ENCODE measurements at places on chromosomes 4 and X. TPM values are rescaled to one million over a fixed set of nuclear protein-coding genes. Genes with fewer than 3 reads are reported as not detected.

Gene LRP2BP
- 0.29 TPM for total RNA-seq

Gene MFAP3L
- total RNA-seq: not detected

Gene DMRTC1
- total RNA-seq: not detected

Gene MAP7D3
- total RNA-seq: 27.5 TPM

Gene PHOX2B
- total RNA-seq: not detected

Gene HTRA3
- not detected for total RNA-seq

Gene ADH1C
- total RNA-seq: not detected

Gene BEND2
- not detected for total RNA-seq

Gene TMEM144
- total RNA-seq: 0.06 TPM

Gene HSD17B13
- total RNA-seq: not detected

- DNase-seq: no peak
These were observed 155.4 kb upstream of the FRG1 start for GRCh38 chr4:189785257-189785656.

GRCh38 chr4:7924163-7924562 lies 15.5 kb downstream of the AFAP1 start:
- DNase-seq: peak; percentile 82

DNA sequence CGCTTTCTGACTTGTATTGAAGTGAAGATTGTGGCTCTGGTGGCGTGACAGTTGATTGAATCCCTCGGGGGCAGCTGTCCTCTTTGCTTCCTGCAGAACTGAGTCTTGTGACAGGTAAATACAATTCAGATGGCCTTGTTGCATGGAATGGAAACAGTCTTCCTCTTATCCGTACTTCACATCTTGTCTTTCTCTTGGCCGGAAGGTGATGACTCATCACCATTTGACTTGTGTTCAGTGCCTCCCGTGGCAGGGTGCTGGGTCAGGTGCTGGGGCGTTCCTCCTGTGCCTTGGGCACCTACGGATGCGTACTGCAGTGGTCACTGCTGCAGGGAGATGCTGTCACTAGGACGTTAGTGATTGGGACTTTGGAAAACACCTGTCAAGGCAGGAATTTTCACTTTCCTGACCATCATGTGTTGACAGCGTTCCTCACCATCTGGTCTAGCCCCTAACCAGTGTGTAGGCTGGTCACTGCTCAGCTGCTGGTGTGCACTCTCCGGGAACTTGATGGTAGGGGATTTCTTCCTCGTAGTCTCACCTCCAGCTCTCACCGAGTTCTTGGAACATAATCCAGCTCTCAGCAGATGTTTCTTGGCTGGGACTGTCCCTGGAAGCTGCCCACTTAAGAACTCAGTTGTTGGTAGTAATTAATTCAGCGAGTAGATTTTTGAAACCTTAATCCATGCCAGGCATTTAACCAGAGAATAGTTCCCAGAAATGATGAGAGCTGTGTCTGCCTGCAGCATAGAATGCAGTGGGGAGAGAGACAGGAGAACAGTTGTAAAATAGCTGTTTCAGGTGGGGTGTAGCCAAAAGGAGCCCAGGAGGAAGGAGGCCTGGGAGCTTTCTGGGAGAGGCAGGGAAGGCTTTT lies 7.2 kb downstream of the TBC1D14 start:
- no peak for DNase-seq

DNA sequence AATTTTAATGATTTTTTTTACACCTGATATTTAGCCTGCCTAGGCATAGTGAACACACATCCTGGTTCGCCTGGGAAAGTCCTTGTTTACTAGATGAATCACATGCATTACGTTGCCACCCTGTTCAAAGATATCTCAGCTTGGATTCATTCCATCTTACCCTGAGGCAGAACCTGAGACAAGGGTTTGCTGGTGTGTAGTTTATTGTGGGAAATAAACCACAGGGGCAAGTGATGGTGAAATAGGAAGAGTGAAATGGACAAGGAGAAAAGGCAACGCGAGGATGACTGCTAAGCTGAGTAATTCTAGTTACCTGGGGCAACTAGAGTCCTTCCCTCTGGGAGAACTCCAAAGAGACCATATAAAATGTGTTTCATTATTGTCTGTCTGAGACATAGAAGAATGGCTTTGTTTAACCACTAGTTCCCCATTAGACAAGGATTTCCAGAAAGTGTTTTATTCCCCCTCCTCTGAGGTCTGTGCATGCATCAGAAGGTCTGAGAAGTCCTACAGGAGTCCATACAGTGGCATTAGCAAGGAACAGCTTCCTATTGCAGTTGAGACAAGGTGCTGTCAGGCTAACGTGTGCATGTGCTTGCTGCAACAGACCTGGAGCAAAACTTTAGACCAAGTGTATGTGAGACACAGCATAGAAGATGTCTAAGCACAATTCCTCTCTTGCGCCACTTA lies 797.3 kb upstream of the FRG1 start:
- no peak for DNase-seq

DNA sequence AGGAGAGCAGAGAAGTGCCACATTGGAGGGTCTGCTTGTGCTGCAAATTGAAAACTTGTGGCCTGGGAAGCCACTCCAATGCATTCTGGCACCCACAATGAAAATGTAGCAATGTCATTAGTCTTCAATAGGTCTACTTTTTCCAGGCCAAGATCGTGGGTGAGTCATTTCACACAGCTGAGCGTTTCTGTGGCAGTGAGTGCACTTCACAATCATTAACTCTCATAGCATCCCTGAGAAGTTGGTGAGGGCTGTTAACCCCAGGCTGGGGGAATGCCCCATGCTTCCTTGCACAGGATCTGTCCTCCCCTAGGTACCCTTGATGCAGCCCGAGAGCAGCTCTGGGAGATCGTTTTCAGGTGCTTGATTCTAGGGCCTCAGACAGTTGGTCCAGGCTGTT lies 196.8 kb upstream of the ATP6AP2 start:
- no peak for DNase-seq

DNA sequence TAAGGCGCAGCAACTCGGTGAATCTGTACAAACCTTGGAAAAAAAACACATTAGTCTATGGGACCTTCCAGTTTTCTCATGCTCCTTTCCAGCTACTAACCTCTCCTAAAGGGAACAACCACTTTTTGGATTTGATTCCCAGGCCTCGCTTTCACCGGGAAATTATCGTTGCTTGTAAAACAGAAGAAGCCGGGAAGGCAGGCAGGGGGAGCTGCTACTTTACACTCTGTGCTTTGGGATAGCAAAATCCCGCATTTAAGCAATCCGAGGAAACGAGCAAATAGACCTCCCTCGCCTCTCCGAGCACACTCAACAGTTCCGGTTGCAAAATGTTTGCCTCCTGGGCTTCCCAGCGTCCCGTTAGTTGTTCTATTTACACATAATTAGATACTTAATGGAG lies 1.2 kb downstream of the CD38 start:
- no peak for DNase-seq

GRCh38 chrX:67544281-67545035 lies 637 bp downstream of the AR start:
- DNase-seq: no peak

DNA sequence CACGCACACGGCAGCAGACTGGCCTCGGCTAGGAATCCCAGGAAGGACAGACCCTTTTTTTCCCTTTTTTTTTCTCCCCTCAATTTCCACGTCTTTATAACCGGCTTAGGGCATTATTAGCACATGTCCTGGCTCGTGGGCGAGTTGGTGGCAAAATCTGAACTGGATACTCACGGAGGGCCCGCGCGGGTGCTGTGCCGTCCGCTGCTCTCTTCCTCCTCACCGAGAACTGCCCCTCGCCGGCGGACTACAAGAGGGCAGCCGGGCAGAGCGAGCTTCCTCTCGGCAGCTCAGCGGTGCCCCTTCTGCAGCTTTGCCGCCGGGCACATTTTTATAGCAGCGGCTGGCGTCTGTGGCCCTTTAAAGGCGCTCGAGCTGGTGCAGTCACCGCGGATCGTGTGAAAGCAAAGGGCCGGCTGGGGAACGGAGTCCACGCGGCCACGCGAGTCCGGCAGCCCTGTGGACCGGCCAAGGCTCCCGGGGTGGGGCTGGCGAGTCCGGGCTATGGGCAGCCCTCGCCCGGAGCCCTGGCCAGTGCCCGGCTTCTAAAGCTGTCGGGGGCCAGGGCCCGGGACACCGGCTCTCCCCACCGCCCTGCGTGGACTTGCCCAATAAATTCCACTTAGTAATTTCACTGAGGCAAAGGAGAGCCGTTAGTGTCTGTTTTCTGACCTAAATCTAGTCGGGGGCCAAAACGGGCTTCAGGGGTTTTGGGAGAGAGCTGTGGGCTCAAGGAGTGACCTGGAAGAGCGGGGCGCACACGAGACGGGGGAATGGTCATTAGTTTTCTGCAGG lies 1.3 kb upstream of the CITED1 start:
- DNase-seq: peak; percentile 62

- no peak for DNase-seq
These were observed 166.0 kb downstream of the ATG4A start for GRCh38 chrX:108257556-108257955.

DNA sequence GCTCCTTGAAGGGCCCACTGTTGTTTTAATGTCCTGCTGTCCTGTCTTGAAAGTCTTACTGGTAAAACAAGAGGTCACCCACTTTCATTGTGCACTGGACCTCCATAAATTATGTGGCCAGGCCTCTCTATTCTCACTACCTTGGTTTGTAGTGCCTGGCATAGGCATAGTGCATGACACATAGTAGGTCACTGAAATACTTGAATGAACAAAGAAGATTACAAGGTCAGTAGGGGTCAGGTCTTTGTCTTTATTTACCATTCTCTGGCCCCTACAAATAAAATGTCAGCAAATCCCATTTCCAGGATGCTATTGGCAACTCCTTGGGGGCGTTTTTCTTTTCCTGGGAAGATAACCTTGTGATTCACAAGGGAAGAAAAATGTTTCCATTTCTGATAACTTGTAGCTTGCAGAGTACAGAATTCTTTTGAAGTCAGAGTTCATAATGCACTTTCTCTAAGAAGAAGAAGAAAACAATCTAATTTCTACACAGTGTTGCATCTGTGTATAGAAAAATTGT lies 1.4 kb downstream of the PGM2 start:
- DNase-seq: no peak

GRCh38 chrX:112577146-112577545 lies 102.6 kb downstream of the LHFPL1 start:
- DNase-seq: no peak

DNA sequence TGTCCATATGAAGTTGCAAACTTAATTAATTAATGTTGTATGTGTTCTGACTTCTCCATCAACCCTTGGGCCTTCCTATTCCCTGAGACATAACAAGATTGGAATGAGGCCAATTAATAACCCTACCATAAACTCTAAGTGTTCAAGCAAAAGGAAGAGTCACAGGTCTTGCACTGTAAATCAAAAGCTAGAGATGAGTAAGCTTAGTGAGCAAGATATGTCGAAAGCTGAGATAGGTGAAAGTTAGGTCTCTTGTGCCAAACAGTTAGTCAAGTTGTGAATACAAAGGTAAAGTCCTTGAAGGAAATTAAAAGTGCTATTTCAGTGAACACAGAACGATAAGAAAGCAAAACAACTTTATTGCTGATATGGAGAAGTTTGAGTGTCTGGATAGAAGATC lies 58.2 kb upstream of the GPRIN3 start:
- no peak for DNase-seq

- no peak for DNase-seq
These were observed 42.7 kb upstream of the TEX13A start for GRCh38 chrX:105263171-105263570.

- DNase-seq: no peak
These were observed 49.2 kb downstream of the MFAP3L start for GRCh38 chr4:169976951-169977350.

- DNase-seq: no peak
These were observed 8.0 kb downstream of the OPRPN start for GRCh38 chr4:70405765-70406164.

GRCh38 chr4:6601661-6602250 lies 26.8 kb downstream of the MAN2B2 start:
- no peak for DNase-seq

DNA sequence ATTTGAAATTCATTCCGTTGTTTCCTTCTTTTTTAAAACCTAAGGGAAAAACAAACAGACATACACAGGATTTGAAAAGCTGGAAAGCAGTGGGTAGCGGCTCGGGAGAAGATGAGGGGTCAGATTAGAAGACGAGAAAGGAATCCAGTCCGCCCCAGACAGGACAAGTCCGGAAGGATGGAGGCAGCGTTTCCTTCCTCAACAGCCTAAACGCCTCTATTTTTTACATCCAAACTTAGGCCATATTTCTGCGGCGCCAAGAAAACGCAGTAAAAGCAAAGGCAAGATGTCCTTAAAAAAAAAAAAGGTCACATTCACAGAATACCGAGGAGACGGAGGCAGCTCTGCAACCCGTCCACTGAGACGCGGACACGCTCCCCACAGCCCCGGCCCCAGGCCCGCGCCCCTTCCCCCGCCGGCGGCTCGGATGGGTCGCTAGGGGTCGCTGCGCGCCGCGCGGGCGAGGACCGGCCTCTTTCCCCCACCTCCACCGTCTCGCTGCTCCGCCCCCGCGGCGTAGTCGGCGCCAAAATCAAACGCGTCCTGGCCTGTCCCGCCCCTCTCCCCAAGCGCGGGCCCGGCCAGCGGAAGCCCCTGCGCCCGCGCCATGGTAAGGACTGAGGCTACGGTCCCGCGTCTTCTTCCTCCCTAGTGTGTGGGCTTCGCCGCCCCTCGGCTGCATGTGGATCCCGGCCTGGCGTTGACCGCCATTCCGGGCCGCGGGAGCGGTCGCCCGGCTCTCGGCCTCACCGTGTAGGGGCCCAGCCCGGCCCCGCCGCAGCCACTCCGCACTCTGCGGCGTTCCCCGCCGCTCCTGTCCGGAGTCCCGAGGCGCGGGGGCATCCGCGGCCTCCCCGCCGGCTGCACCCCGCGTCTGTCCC lies at the start of gene MND1:
MND1 (plus strand) TSS at position 558 of the 881 bp plus-strand sequence; CDS start at position 608, 50 bp downstream.
- DNase-seq: peak; percentile 91

- no peak for DNase-seq
These were observed 68.8 kb downstream of the SLC2A9 start for GRCh38 chr4:9952415-9952950.

- DNase-seq: peak; percentile 80
These were observed 496 bp upstream of the GAB1 start for GRCh38 chr4:143335979-143336780.

DNA sequence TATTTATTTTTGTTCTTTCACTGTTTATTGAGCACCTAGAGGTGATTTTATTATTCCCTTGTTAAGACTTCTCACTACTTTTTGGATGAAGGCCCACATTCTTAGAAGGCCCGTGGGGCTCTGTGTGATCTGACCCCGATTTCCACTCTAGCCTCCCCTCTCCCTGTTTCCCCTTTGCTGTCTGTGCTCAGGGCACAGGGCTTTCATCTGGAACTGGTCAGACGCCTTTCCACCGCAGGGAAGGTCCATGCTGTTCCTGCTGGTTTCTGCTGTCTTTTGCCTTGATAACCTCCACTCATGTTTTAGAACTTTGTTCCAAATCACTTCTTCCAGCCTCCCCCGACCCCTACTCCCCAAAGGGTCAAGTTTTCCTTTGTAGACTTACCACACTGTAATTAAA lies 31.3 kb upstream of the ANAPC4 start:
- no peak for DNase-seq

DNA sequence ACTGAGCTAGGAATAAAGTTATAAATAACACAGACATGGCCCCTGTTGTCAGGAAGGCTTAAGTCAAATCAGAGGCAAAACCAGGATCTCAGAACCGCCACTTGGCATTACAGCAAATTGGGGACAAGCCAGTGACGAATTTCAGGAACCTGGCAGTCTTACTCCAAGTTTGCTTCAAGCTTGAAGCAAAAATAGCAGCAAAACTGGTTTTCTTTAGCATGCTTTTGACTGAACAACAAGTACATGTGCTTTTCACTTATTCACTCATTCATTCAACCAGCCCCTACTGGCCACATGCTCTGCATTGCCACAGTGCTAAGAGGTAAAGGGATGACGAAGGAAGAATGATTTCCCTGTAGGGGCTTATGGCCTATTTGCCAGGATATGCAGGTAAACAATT lies 253.9 kb upstream of the PPARGC1A start:
- no peak for DNase-seq
